ENCODE measurements at places on chromosomes 13 and 19.

- DNase-seq, result no peak
Measured at GRCh38 chr13:96947343-96947910, 46.8 kb downstream of the OXGR1 start.

- no peak for DNase-seq
Measured at GRCh38 chr13:65584126-65584525, 1646.0 kb downstream of the PCDH9 start.

DNA sequence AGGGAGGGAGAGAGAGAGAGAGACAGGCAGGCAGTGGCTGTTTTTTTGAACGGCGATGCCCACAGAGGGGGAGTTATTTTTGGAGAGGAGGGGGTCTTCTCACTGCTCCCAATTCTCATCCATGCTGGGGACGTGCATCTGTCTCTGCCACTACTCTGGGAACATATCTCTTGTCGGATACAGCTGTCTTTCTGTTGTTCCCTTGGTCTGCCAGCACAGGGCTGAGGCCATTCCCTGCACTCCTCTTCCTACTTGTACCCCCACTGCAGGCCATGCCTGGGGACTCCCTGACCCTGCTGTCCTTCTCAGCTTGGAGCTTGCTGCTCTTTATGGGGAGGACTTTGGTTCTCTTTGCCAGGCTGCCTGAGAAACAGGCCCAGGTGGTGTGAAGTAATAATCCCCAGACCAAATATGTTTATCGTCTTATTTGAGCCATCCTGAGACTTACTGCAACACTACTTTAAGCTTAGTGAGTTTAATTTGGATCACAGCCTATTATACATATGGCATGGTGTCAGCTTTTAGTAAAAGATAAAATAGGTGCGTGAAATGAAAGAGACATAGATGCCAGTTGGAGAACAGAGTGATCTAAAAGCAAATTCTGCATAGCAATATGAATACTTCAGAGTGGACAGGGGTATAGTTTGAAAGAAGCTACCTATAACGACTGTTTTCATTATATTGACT, 19.1 kb downstream of the LRCH1 start:
- DNase-seq, result no peak

DNA sequence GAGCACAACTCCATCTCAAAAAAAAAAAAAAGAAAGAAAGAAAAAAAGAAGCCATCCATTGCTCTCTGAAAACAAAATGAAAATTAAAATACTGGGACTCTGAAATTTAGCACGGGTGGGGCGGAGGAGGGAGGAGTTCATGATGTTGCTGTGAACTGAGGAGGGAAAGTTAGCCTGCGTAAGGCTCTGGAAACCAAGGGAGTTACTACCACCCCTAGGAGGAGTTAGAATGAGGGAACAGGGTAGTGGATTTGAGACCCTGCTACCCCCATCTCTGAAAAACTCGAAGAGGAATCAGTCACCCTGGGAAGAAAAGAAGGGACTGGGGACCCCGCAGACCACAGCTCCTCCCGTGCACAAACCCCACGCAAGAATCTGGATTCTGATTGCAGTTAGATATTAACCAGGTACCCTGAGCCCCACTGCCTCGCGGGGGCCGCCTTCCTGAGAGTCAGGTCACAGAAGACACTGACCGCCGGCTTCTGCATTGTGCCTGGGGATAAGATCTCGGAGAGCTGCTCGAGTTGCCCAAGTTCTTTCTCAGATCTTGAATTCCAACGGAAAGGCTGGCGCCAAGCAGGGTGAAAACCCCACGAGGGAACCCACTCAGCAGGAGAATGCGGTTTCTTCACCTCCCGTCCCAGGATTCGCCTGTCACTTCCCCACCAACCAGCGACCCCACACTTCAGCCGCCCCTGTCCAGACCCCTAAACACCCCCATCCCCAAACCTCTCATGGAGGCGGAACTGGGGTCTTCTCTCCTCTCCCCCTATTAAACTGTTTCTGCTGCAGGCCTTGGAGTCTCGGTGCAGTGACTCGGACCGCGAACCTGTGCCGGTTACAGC, 870 bp downstream of the ZNF442 start:
- DNase-seq, result no peak

DNA sequence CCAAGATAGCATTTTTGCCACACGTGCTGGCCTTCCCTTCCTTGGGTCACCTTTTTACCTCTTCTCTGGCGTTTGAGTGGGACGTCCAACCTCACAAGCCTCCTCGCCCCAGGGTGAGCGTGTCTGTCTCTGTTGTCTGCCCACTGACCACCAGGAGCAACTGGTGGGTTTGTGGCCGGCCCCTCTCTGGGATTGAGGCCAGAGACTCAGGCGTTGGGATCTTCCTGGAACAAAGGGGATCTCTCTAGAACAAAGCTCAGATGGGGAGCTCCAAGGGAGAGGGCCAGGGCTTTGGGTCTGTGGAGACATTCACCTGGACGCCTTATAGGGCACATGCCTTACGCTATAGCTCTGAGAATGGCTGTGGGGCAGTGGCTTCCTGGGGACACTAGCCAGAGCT, 17.4 kb downstream of the COMP start:
- no peak for DNase-seq

Data from esophagus squamous epithelium (tissue), 5 donors.